ENCODE measurements at places on chromosomes 2 and 18. TPM values are rescaled to one million over a fixed set of nuclear protein-coding genes. Genes with fewer than 3 reads are reported as not detected.

The EPHA4 gene
- 3.3 TPM for total RNA-seq

The ZNF532 gene
- 90.3 TPM for total RNA-seq

The DTNB gene
- 4.6 TPM for total RNA-seq

The SERPINB2 gene
- total RNA-seq, result not detected

The DPYSL5 gene
- total RNA-seq, result not detected

The KCNIP3 gene
- total RNA-seq, result 0.97 TPM

The EVX2 gene
- total RNA-seq, result not detected

The ABCB11 gene
- 0.04 TPM for total RNA-seq

The FASTKD2 gene
- 43.0 TPM for total RNA-seq

DNA sequence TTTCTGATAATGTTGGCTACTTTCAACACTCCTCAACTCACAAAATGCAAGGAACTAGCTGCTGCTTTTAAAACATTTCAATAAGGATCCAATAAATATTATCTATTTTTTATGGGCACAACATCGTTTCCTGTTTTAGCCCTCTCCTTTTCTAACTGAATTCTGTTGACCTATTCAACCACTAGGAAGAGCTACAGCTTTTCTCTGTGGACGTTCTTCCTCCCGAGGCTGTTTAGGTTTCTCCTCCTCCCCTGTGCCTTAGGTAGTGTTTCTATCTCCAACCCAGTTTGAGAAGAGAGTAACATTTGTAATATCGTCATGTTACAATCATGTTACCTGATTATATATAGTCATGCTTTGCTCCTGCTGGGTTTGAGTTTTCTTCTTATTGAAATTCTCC lies 91.3 kb upstream of the ITGB6 start:
- DNase-seq, result no peak

- DNase-seq, result no peak
Measured at GRCh38 chr2:42044939-42045338, 2.9 kb upstream of the PKDCC start.

DNA sequence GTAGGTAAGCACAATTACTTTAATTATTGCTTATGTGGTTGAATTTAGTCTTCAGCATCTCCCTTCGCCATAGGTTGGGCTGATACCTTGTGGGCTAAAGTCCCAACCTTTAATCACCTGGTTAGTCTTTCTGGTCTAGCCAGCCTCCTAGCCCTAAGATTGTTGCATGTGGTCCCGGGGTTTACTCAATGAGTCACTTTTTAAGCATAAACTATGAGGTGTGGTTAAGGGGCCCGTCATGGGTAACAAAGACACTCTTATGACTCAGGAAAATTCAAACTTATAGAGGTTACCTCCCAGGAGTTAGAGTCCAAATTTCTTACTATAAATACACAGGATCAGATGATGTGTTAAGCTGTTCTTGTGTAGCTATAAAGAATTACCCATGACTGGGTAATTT lies 841.6 kb downstream of the TRIB2 start:
- no peak for DNase-seq

GRCh38 chr2:171652416-171652785 lies 34.9 kb upstream of the DYNC1I2 start:
- DNase-seq, result no peak

GRCh38 chr2:3755277-3755676 lies 51.9 kb downstream of the DCDC2C start:
- no peak for DNase-seq

GRCh38 chr2:74741629-74742028 lies 87.6 kb downstream of the SEMA4F start:
- DNase-seq, result no peak

GRCh38 chr2:222442665-222443064 lies 18.3 kb downstream of the SGPP2 start:
- DNase-seq, result no peak

DNA sequence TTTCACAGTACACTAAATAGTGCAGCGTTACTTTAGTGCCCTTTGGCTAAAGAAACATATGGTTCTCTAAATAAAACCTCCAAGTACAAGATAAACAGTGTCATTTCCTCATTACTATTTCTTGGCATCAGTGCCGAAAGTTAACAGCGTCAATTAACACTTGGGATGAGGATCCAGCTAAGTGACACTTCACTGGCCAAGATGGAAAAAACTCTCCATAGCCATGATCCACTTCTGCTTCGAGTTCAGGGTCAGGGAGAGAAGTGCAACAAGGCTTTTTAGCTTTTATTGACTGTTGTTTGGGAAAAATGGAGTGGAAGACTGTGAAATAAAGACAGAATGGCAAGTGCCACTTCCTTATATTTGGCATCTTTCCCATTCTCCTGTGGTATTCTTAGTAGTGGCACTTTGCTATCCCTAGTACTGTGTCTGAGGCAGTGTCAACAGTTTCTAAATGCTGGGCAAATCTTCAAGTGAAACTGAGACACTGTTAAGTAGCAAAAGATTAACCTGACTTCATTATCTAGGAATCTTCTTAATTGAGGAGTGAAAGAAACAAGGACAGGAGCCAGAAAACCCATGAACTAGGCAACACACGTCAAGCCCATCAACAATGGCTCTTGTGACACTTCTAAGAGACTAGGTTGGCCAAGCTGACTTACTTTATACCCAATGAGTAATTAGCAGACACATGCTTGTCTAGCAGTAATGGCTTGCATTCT lies 222.5 kb upstream of the SESTD1 start:
- DNase-seq, result no peak

DNA sequence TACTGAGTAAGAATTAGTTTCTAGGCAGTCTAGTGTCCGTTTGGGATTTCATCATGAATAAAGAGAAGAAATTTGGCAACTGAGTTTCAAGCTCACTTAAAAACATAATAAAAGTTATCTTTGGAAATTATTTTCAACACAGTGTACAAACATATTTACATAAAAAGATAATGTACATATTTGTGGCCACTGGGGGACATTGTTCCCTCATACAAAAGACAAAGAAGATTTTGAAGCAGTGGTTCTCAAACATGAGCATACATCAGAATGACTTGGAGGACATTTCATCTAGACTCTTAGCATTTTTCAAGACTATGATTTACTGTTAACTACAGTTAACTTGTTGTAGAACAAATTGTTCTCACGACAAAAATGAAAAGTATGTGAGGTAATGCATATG lies 15.7 kb upstream of the TTC21B start:
- no peak for DNase-seq

DNA sequence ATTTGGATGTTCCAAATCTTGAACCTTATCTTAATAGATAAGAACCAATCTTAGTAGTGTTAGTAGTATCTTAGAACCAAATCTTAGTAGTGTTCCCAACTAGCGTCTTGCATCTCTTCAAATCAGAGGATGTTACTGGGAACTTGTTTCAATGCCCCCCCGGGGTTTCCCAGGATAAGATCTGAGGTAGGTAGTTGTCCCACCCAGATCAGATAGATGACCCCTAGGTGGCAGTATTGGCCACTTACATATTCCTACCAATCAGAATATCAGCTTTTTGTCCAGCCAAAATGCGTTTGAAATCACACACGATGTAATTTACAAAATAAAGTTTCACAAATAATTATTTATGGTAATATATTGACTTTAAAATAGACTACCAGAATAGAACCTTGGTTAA lies 314.8 kb downstream of the MBD2 start:
- DNase-seq, result no peak

- DNase-seq, result no peak
Measured at GRCh38 chr18:10400534-10401307, 53.7 kb upstream of the APCDD1 start.

GRCh38 chr18:9714266-9715087 lies 6.4 kb downstream of the RAB31 start:
- no peak for DNase-seq

DNA sequence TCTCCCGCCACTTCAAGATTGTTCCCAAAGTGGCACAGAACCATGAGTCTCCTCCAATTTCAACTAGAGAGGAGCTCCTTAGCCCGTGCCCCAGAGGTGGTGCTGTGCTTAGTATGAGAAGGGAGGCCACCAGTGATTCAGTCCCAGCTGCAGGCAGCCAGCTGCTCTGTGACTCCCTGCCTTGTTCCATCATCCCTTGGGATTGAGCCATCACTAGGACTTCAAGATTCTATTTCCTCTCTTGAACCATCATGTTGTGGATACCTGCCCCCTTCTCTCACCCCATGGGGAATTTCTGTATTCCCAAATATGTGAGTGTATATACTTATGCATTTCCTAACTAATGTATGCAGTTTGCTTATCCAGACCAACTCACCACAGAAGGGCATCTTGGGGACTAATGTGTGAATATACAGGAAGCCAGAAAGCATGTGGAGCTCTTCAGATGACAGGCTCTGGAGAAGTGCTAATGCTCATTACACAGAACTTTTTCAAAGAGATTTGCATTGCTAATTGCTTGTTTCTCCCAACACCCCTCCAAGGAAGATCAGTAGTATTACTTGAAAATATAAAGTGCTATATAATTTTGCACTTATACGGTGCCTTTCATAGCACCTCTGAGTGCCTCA lies 111.0 kb upstream of the MAP3K20 start:
- DNase-seq, result no peak

DNA sequence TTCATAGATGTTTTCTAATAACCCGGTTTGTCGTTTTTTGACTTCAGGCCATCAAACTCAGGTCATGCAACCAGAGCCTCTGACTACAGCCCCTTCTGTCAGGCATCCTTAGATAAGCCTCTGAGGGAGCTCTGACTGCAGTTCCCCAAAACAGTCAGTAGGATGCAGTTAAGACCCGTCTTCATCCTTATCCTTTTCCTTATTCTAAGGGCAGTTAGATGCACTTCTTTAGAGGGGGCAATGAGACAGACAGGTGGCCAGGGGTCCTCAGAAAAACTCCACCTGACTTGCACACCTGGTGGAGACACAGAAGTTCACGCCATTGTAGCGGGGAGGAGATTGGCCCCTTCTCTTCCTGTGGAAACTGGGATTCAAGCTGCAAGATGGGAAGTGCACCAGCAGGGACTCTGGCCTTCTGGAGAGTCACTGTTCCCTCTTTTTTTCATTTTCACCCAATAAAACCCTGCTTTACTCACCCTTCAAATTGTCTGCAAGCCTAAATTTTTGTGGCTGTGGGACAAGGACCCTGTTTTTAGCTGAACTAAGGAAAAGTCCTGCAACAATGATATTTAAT lies 104.8 kb upstream of the TFPI start:
- DNase-seq, result no peak

DNA sequence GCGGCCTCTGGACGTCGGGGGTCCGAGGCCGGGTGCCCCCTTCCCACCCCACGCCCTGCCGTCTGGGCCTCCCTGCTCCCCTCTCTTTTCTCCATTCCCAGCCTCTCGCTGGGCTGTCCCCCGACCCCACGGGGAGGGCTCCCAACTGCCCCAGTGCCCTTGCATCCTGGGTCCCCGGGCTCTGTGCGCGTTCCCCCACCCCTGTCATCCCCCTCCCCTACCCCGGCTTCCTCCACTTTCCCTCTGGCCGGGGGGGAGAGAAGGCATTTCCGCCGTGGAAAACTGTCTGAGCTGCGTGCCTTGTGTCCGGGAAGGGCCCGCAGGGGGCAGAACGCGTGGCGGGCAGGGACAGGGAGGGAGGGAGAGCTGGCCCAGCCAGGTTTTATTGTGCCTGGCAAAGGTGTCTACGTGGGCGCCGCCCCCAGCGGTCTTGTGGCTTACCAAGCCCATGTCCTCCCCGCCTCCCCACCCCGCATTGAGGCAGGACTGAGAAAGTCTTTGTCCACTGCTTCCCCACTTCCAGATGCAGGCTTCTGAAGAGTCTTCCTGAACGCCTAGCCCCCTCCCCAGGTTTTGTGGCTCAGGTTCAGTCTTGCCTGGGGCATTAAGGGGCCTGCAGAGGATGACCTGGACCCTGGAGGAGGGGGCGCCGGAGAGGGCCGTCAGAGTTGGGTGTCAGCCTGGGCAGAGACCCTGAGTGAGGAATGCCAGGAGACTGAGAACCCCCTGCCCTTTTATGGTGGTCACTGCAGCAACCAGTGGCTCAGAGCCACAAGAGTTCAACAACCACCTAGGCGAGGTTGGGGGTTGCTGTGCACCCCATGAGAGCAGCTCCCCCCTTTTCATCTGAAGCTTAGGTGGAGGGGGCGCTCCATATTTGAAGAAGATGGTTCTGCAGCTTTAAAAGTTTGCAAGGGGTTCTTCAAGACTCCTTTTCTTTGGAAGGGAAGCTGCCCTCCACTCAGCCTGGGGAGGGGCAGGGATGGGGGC lies 1.3 kb downstream of the ITM2C start:
- DNase-seq, result no peak

DNA sequence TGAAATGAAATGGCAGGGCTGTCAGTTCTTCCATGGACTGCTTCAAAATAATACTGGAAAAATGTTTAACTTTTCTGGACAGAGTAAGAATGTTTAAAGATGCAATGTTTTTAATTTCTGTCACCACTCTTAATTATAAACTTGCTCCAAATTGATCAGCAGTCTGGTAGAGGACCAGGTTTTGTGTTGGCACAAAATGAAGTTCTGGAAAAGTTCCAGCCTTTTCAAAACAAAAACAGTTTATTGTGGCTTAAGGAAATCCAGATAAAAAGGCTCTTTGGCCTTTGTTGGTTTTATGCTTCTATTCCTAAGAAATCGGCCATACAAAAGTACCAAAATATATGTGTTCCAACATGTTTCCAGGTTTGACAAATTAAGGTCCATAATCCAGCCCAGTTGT lies 48.8 kb downstream of the PTRHD1 start:
- DNase-seq, result no peak

- no peak for DNase-seq
Measured at GRCh38 chr2:108635630-108636354, 83.5 kb upstream of the RANBP2 start.

DNA sequence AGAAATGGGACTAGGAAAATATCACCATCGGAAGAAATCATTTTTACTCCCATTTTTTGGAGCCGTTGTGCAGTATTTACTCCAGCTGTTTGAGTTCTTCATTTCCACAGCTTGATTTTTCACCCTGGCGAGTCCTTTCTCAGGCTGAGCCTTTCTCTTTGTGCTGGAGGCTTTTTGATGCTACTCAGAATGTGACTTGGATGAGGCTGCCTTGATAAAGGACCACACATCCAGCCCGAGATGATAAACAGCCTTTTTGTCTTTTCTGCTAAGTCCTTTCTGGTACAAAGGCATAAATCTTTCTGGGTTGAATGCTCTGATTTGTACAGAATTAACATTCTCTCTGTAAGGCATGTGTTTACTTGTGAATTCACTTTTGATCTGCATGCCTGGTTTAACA lies 17.6 kb upstream of the CTDP1 start:
- DNase-seq, result no peak

- no peak for DNase-seq
Measured at GRCh38 chr2:157312866-157313486, 12.6 kb downstream of the ERMN start.

DNA sequence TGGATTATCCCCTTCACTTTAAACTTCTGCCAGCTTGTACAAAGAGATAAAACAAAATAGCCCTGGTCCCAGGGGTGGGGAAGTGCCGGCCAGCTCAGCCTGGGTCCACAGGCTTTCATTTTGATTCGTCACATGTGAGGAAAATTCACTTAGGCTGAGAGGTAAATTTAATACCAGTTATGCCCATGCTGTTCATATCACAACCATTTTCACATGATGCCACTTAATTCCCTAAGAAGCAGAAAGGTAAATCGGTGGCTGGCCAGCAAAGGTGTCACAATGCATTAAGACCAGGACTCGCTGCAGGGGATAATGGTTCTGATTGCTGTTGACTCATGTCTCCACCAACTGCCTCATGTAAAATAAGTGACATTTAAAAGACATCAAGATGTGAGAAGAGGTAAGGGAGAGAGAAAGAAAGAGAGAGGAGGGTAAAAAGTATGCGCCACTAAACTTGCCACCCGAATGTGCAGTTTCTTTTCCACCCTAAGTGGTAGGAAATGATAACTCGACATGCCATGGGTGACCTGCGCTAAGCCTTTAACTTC lies 261.0 kb upstream of the SIX3 start:
- DNase-seq, result no peak

GRCh38 chr2:229708335-229708734 lies 6.0 kb downstream of the DNER start:
- DNase-seq, result no peak

GRCh38 chr2:47225061-47225783 lies 70.1 kb upstream of the STPG4 start:
- DNase-seq, result peak; percentile 83

Measured in psoas muscle (tissue), 8 donors.